ENCODE measurements at places on chromosomes 13 and 19. TPM values are rescaled to one million over a fixed set of nuclear protein-coding genes. Genes with fewer than 3 reads are reported as not detected.

- DNase-seq, result no peak
Observed at GRCh38 chr13:33410619-33411018, 125.1 kb upstream of the STARD13 start.

GRCh38 chr19:8363803-8364771 lies at the start of gene ANGPTL4:
Gene ANGPTL4 (plus strand): TSS chr19:8364155. CDS start chr19:8364322, 167 bp downstream.
- peak; percentile 85 for DNase-seq

- DNase-seq, result no peak
Observed at GRCh38 chr13:33927315-33927714, 109.4 kb downstream of the RFC3 start.

- DNase-seq, result no peak
Observed at GRCh38 chr13:46543287-46543686, 9.7 kb upstream of the LRCH1 start.

Gene SIGLEC6
- 0.22 TPM for total RNA-seq

- DNase-seq, result no peak
Observed at GRCh38 chr19:30344446-30345425, 27.4 kb upstream of the ZNF536 start.

DNA sequence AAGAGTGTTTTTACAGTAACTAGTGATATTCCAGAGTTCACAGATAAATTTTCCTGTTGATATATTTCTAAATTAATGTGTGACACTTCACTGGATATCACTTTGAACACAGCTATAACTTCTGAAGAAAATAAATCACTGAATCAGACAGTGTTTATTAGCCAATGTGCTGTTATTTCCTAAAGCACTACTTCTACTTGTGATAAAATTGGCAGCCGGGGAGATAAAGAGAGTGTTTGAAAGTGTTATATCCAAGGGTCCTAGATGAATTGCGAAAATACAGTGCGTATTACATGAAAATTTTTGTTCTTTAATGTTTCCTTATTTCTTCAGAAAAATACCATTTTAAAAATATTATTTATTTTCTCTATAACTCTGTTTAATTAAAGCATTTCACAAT lies 417.5 kb upstream of the ARGLU1 start:
- DNase-seq, result no peak

DNA sequence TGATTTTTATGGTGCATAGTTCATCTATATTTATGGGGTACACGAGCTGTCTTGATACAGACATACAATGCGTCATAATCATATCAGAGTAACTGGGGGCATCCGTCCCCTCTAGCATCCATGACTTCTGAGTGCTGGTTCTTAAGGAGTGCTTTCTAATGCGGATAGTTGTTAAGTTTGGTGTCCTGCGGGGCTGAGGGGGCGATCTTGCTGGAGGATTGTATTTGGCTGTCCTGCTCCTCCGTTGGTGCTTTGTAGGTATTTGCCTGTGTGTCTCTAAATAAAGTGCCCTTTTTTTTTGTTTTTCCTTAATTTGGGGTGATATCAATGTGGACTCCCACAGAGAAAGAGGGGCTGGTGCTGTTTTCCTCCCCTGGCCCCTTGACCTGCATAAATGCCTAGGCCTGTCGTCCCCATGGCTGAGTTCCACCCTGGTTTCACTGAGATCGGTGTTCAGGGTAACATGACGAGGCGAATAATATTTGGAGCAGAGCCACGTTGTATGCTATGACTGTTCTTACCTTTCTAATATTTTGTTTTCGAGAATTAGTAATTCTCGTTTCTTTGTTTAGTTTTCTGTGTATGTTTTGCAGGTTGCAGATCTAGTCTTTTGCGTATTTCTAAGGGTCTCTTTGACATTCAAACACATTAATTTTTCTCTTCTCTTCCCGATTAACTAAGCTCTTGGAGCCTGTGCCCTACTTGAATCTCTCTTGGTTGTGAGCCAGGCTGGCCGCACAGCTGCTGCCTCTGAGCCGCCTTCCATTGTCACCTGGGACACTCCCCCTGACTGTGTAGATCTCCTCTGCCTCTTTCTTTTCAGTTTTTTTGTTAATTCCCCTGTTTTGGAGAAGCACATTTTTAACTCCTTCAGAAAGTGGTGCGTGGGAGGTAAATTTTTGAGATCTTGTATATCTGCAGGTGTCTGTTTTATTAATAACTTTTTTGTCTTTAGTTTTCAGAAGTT lies 100.3 kb downstream of the ARHGEF7 start:
- DNase-seq, result peak; percentile 59

Gene C19orf67
- total RNA-seq, result 0.18 TPM

- no peak for DNase-seq
Observed at GRCh38 chr19:4376671-4376990, 23.7 kb downstream of the SH3GL1 start.

Gene SPRED3
- total RNA-seq, result 0.09 TPM

Gene F2RL3
- total RNA-seq, result 0.31 TPM

DNA sequence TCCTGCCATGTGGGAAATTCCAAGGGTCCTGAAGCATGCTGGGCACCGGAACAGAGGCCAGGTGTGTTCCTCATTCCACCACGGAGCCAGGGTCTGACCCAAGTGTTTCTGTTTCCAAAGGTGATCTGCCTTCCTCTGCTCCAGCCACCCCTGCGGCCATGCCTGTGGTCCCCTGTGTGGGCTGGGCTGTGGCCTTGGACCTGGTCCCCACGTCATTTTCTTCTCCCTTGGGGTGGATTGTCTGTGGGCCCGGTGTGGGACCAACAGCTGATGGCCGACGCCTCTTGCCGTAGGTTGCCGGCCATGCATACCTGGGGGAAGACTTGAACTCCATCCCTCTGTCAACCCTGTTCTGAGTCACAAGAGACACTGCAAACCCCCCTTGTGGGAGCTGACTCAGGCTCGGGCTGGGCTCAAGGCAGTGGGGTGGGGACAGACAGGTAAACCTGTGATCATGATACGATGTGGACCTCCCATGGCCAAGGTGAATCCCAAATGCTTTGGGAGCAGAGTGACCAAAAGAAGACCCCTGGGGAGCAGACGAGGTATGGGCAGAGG lies 35.0 kb downstream of the ATP11A start:
- no peak for DNase-seq

Gene METTL21C
- 35.8 TPM for total RNA-seq

DNA sequence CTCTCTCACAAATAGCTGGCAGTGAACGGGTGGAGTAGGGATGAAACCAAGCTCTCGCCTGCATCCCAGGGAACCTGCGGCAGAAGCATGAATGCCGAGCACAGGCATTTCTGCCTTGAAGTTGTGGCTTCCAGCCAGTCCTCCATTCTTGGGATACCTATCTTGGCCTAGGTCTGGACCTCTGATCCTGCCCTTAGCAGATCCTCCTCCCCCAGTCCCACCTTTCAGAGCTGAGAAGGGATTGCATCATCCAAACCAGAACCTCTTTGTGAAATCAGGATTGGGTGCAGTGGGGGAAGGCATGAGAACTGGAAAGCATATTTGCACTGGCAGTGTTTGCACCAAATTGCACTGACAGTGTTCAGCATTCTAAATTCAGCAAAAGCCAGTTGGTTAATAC lies 5.8 kb downstream of the ZNF780A start:
- no peak for DNase-seq

DNA sequence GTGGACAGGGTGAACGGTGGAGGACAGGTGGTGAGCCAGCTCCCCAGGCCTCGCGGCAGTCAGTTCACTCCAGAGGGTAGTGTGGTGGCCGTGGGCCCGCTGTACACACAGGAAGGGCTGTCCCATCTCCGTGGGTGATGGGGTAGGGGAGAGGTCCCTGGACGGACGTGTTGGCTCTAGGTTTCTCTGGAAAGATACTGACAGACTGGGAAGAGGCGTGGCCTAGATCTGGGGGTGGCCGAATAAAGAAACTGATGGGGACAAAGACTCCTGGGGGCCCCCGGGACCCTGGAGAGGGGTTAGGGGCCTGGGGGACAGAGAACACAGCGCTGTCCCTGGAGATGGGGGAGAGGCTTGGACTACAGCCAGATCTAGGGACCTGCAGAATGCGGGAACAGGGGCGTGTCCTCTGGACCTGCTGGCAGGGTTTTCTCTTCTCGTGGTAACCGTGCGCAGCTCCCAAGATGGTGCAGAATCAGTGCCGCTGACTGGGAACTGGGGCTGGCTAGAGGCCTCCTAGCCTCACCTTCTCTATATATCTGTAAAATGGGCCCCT lies 4.0 kb upstream of the PRAM1 start:
- peak; percentile 37 for DNase-seq

Gene MBD3L3
- not detected for total RNA-seq

Data from muscle of leg (tissue), 16 donors.